GM13977 (cell line): ENCODE measurements at places on chromosomes 13 and 19.

- DNase-seq, result no peak
Measured at GRCh38 chr13:98784666-98785065, 32.2 kb upstream of the SLC15A1 start.

GRCh38 chr19:46730595-46730994, 13.7 kb upstream of the PRKD2 start:
- no peak for DNase-seq

DNA sequence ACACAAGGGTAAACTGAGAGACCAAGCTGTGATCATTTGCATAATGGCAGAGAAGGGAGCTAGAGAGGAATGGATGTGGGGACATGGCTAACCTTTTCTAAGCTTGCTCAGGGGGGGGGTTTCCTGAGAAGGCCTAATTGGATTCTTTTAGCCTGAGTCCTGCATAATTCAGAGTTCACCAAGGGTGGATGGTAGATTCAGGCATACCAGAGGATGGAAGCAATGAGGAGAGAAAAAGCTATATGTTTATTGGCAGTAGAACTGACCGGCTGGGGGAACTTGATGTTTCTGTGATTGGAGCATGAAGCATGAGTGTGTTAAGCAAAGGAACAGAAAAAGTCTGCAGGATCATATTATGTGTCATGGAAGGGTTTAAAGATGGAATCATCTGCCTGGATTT, 65.9 kb upstream of the KLF12 start:
- no peak for DNase-seq

GRCh38 chr13:51955281-51955771, 55.9 kb downstream of the ATP7B start:
- no peak for DNase-seq

GRCh38 chr13:110957181-110957884, 42.5 kb upstream of the ANKRD10 start:
- no peak for DNase-seq

DNA sequence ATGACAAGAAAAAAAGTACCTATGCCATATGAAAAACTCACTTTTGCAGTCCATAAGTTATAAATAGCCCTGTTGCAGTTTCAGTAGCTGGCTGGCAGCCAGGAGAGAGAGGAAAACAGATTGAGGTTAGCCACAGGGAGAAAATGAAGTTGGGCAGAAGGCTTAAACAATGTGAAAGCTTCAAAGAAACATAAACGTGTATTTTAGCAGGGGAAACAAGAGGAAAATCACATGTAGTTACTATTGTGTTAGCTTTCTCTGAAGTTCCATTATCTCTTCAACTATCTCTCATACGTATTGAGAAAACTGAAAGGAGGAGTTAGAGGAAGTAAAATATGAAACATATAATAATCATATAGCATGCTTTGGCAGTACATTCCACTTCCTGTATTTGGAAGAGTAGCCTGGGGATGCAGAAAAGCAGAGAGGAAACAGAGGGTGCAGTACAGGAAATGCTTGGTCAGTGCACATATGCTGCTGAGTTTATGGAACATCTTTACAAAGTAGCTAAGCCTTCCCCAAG, 1551.1 kb downstream of the EFNB2 start:
- peak; percentile 7 for DNase-seq

DNA sequence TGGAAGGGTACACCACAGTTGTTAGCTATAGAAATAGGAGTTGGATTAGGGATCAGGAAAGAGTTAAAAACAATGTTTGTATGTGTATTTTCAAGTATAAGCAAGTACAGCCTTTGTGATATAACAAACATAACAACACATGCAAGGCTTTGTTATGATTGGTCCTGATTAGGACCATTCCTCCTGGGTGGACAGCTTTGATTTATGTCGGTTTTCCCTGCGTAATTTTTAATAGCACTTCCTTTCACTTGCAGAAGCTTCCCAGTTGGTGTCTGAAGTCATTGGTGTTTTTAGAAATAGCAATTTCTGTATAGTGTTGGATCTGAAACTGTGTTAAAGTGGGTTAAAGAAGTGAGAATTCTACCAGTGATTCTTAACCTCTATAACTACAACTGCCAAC, 10.0 kb downstream of the FNDC3A start:
- DNase-seq, result no peak

DNA sequence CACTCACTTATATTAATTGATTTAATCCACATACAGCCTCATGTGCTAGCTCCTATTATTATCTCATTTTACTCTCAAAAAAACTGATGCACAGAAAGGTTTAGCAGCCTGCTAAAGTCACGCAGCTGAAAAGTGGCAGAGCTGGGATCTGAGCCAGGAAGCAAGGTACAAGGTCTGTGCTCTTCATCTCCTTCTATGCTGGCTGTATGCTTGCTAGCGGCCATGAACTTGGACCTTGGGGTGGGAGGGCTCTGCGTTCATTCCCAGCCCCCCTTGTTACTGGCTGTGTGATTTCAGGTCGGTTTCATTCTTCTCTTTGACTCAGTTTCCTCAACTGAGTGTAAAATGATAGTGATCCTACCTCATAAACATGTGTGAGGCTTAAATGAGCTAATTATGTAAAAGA, 69.8 kb downstream of the ALOX5AP start:
- no peak for DNase-seq

DNA sequence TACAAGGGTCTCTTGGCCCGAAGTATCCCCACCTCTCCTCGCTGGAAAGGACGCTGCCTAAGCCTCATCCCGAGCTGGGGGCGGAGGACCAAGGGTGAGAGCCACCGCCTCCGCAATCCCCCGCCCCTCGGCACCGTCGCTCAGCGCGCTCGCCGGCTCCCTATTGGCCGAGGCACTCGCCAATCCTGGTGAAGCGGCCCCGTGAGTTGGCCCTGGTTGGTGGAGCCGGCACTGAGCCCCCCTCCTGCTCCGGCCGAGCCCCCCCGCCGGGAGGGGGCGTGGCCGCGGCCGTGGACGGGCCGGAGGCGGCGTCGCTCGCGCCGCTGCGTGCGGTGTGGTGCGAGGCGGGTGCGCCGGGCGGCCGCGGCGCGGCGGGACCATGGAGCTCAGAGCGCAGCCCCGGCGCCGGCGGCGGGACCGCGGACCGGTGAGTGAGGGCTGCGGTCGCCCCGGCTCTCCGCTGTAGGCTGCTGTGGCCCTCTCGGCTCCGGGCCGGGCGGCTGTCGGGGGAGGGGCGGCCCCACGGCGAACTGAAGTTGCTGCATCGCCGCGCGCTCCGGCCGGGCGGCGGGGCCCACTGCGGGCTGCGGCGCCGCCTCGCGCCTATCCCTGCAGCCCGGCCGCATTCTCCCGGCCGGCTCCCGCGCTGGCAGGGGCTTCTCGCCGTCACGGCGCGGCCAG, at the start of gene WASF3:
WASF3 (plus strand) TSS at position 291 of the 681 bp plus-strand sequence. CDS start 84,588 bp downstream, outside the sequence.
- peak; percentile 87 for DNase-seq

- DNase-seq, result peak; percentile 31
Measured at GRCh38 chr13:73835138-73835721, 299.0 kb downstream of the KLF12 start.

- DNase-seq, result no peak
Measured at GRCh38 chr13:67318860-67319259, 88.7 kb upstream of the PCDH9 start.

DNA sequence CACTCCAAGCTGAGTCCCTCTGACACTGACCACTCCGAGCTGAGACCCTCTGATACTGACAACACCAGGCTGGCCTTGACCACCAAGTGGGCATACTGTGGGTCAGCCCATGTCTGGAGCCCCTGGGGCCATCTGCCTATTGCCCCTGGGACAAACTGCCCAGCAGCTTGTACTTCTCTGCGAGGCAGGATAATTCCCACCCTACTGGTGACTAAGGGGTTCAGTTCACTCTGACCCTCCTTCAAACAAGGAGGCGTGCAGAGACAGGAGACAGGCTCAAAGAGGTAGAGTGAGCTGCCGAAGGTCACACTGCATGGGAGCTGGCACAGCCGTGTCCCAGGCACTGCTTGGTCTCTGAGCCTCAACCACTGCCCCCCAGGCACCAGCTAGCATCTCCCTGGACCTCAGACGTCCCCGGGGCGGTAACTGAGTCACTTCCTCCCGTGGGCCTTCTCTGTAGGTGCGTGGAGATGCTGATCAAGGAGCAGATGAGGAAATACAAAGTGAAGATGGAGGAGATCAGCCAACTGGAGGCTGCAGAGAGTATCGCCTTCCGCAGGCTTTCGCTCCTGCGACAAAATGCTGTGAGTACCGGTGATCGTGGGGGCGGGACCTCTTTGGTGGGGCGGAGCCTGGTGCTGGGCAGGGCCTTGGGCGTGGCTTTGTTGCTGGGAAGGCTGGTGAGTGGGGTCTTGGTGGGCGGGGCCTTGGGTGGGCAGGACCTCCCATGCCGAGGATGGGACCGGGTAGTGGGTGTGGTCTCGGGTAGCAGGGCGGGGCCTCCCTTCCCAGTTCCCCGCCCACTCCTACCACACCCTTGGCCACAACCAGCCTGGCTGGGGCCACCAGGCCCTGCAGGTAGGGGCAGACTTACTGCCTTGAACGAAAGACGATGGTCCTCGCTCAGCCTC, 5.8 kb upstream of the USE1 start:
- peak; percentile 77 for DNase-seq
